ENCODE measurements at places on chromosomes 1 and 21. TPM values are rescaled to one million over a fixed set of nuclear protein-coding genes. Genes with fewer than 3 reads are reported as not detected.

Gene PIP5K1A
- 44.6 TPM for total RNA-seq

DNA sequence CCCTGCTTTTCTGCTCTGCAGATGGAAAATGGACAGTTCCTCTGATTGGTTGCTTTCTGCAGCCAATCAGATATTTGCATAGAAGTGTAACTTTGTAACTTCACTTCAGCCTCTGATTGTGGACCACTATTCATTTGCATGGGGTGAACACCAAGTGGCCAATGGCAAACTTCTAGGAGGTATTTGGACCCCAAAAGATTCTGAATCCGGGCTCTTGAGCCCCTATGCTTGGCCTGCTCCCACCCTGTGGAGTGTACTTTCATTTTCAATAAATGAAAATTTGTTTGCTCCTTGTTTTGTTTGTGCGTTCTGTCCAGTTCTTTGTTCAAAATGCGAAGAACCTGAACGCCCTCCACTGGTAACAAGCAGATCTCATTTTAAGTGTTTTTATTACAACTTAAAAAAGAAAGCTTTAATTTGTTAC is 6.4 kb upstream of the GSTM4 start:
- H3K4me3 ChIP-seq = peak overlapping the region; percentile 15
- DNase-seq = peak; percentile 21
- H3K4me1 ChIP-seq = peaks cover 2% of the 10 kb centered on the region
- H3K27ac ChIP-seq = no peak overlapping the region

- H3K27ac ChIP-seq = no peak overlapping the region
- H3K4me3 ChIP-seq = peak overlapping the region; percentile 31
- no peak for DNase-seq
- no peaks in the 10 kb centered on the region for H3K36me3 ChIP-seq
- peaks cover 6% of the 10 kb centered on the region for H3K4me1 ChIP-seq
- peaks cover 4% of the 10 kb centered on the region for H3K27me3 ChIP-seq
Observed at GRCh38 chr1:40315795-40316594, 1.1 kb downstream of the COL9A2 start.

DNA sequence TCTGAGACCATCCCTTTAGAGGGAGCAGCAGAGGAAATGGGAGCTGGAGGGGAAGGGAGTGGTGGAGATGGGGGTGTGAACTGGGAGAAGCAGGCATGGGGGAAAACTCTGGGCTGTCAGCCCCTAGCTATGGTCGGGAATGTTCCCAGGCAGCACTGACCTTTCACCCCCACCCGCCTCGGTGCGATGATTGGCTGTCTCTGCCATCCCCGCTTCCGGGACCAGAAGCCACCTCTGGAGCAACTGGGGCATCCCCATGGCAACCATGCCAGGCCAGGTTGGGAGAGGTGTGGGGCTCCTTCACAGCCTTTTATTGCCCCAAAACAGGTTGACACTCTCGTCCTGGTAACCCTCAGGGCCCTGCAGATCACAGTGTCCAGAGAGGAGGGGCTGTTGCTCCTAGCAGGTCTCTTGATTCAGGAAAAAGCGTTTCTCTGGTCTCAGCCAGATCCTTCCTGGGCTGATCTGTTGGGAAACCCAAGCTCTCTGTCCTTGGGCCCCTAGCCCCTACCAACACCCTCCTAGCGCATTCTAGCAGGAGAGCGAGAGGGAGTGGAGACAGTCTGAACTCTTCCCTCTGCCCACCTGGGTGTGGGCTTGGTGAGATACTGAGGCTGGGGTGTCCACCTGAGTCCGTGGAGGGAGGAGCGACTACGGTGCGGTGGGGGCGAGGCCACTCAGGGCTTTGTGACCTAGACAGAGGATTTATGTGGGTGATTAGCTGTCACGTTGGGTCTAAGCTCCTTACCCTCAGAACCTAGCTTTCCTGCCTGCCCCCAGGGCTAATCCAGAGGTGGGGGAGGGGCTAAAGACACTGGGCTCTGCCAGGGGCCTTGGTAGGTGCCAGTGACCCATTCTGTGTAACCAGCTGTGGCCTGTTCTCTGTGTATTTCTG is 12.2 kb upstream of the SLC6A9 start:
- no peaks in the 10 kb centered on the region for H3K36me3 ChIP-seq
- no peaks in the 10 kb centered on the region for H3K4me1 ChIP-seq
- H3K4me3 ChIP-seq = no peak overlapping the region
- DNase-seq = no peak

DNA sequence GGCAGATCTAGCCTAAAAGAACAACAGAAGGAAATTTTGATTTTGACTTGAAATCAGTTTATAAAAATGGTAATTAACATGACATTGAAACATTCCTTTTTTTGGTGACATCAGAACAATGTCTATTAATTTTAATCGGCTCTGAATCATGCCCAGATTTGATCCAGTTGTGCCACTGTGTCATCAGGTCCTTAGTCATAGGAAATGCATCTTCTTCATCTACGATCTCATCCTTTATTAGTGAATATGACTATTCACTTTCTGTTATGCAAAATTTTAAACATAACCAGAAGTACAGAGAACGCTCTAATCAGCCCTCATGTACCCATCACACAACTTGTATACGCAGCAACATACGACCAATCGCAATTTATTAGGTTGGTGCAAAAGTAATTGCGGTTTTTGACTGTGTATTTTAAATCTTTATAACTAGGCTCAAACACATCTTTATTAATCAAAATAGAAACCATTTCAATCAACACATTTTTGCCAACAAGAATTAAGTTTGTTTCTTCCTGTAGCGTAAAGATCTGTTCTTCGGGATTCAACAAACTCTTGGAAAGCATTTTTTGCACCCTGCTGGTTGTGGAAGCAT is 40.3 kb upstream of the TLR5 start:
- H3K4me3 ChIP-seq = no peak overlapping the region
- H3K27ac ChIP-seq = no peak overlapping the region
- H3K36me3 ChIP-seq = no peaks in the 10 kb centered on the region
- H3K27me3 ChIP-seq = no peaks in the 10 kb centered on the region

Data from ovary (tissue), 10 donors.